ENCODE measurements at places on chromosomes 3 and 15.

DNA sequence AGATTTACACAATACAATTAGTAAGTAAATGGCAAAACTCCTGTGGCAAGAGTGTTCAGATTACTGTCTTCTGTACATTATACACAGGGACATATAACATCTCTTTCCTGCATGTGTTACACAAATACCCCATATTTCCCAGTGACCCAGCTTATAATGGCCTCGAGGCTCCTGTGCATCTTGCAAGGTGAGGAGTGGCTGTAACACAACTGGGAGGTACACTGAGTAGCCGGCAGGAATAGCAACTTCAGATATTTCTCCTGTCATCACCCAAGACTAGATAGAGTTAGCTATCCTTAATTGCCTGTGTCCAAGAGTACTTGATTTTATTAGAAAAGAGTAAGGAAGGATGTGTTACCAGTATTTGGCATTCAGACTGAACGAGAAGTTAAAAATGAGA is 5.6 kb downstream of the GMPS start:
- no peak for DNase-seq

GRCh38 chr3:102979682-102980354 is 545.0 kb downstream of the ZPLD1 start:
- no peak for DNase-seq

DNA sequence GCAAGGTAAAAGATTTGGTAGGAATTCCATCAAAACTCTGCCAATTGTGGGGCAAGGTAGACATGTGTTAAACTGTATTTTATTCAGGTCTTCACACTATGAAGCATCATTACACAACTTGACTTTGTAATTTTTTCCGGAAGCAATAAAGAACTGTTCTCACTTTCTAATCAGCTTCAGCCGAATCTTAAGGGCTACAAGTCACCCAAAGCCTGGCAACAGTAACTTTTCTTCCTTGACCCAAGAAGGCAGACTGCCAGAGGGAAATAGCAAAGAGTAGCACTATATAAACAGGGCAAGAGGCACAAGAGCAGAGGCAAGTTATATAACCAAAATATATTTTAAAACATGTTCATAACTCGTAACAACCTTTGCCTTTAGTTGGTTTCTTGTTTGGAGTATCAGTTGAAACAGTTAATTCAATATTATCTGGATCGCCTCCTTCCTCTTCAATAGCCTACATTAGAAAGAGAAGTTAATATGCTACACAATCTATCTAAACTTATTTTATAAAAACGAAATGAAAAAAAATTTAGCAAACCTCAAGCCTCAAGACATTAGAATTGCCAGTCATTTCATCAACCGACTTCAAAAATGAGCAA is 1.4 kb downstream of the SLTM start:
- no peak for DNase-seq

GRCh38 chr3:72756900-72757299 is 91.3 kb downstream of the SHQ1 start:
- DNase-seq: peak; percentile 24

DNA sequence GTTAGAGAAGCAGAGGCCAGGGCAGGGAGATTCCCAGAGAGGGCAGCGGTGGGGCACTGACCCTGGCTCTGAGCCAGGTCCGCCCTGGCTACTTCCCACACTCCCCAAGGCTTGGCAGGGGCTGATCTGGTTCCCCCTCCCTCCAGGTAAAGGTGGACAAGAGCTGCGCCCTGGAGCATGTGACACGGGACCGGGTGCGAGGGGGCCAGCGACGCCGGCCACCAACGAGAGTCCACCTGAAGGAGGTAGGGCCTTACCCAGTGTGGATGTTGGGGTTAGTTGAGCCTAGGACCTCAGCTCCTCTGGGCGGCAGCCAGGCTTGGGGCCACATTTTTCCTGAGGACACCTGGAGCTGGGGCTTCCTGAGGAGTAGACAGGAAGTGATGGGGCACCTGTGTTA is 19.6 kb downstream of the PLEKHO2 start:
- DNase-seq: no peak

GRCh38 chr15:70212963-70213315 is 115.2 kb upstream of the TLE3 start:
- no peak for DNase-seq

GRCh38 chr3:111112913-111113312 is 41.3 kb downstream of the NECTIN3 start:
- DNase-seq: no peak

GRCh38 chr3:194261581-194262063 is 89.5 kb downstream of the CPN2 start:
- DNase-seq: no peak

DNA sequence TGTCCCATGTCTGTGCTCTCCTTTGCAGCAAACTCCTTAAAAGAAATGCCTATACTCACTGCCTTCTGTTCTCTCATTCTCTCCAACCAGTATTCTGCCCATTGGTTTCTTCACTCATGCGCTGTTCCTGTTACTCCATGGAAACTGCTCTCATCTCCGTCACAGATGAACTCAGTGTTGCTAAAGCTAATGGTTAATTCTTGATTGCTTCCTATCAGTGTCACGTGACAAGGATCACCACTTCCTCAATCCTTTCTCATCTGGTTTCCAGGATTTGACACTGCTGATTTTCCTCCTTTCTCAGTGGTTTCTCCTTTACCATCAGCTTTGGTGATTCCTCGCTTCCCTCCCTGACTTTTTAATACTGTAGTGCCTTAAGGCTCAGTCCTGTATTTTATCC is 2.6 kb downstream of the DPH3 start:
- no peak for DNase-seq

- DNase-seq: no peak
Observed at GRCh38 chr3:128279601-128279880, 126.3 kb downstream of the EEFSEC start.

DNA sequence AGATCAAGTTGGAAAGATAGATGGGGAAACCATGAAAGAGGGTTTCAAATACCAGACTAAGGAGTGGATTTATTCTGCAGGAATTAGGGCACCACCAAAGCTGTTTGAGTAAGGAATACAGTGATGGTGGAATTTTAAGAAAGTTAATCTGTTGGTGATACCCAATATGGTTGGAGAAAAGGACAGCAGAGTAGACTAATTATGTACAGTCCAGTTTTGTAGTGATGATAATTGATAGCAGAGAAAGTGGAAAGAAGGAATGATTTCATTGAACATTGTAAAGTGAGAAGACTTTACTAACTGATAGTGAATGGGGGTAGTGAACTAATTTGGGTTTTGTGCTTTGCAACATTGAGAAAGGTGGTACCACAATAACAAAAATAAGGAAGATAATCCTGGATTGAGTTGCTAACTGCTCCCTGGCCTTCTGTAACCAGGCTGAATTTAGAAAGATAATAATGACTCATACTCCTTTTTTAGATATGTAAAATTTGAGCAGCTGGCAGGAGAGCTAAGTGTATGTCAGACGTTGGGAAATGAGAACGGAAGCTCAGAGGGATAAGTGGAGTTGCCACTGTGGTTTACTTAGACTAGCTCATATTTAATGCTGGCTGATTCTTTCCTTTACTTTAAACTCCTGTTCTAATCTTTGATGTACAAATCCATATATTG is 16.9 kb downstream of the TCAIM start:
- no peak for DNase-seq

DNA sequence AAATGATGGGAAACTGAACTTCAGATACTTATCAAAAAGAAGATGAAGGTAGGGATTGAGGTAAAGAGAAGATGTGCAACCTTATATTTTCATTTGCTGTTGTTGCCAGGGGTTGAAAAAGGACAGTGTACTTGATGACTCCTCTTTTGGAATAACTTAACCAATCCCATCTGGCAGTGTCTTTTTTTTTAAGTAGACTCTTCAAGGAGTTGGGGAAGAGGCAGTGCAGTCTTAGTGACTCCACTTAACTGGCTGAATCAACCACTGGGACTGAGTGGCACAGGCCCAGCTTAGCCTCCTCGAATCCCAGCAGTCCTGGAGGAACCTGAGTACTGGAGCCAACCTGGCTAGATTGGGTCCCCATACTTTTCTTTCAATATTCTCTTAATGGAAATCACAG is 27.3 kb upstream of the FILIP1L start:
- no peak for DNase-seq

DNA sequence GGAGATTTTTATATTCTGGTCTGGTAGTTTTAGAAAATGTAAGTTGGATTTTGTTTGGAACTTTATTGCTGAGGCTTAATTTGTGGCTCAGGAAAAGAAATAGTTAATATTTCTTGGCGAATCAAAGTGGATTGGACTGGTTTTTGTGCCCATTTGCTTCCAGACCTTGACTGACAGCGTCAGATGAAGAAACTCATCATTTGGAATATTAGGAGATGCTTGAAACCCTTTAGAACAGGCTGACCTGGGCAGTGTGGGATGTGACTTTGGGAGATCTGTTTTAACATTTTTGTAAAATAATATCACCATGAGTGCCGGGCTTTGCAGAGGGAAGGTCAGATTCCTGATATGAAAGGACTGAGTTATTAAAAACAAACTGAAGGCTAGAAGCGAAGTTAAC is 83.0 kb downstream of the AAGAB start:
- no peak for DNase-seq

DNA sequence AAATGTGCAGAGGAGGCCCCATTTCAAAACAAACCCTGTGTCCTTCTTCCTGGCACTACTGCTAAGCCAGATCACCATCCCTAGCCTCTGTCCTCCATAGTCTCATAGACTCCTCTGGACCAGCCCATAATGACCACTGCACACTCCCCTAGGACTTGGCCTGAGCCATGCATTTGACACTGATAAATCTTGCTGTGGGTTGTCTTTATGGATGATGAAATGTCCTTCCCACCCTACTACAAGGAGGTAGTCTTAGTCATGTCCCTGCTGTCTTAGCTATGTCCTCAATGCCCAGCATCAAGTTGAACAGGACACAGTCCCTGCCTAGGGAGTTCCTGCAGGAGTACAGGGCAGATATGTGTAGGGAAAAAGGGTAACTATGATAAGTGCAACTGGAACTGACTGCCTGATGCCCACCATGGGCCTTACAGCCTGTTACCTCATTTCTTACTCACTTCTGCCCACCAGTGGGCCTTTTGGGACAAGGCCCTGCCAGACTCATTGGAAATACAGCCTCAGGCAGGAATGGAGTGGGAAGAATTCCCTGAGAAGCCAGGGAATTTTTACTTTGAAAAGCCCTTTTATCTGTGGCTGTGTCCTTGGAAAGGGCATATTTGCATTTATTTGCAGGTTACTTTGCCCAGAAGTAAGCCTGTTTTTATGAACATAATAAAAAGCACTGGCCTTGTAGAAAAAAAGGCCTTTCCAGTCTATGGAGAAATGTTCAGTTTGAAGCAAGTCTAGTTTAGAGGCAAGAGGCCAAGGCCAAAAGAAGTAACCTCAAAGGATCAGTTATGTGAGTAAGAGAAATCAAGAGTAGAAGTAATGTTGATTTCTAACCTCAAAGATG is 199.6 kb upstream of the EIF1B start:
- no peak for DNase-seq

- no peak for DNase-seq
Observed at GRCh38 chr15:56763141-56763895, 30.0 kb upstream of the ZNF280D start.

DNA sequence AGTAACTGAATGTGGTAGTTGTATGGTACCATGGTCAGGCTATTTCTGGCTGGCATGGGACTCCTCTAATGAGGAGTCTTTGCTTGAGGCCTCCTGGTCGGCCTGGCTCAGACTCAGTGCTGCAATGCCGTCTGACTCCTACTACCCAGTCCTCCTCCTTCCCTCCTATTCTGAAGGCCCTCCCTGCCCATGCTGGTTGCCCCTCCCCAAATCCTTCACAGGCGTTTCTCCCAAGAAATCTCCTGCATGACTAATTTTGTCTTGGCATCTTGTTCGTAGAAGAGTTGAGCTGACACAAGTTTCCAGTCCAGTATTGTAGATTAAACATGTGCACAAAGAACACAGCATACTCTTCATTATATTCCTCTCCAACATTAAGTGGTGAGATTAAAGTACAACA is 115.5 kb downstream of the NFKBIZ start:
- DNase-seq: no peak

DNA sequence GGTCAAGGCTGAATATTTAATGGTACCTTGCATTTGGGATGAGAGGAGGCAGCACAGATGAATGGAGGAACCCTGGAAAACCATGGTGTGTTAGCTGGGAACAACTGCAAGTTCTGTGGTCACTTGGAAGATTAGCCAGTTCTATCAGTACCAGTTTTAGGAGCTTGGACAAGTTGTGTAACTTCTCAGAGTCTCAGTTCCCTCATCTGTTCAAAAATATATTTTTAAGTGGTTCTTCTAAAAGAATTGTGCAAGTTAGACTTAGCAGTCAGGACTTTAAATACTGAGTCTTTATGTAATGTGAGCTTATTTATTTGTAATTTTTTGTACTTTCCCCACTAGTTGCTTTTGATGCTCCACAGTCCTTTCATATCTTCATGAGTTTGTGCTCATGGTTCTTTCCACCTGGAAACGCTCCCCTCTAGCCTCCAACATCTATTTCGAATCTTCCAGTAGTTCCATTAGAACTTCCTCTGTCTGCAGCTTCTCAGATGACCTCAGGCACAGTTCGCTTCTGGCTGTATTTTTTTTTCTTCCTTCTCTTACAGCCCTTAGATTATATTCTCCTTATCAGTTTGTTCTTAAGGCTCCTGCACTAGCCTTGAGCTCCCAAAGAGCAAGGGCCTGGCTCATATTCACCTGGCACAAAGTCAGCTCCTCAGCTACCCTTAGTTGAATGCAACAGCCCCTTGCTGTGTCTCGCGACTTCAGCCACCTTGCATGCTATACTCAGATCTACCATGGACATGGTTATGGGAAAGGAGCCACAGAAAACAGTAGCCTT is 27.1 kb downstream of the ITPR1 start:
- no peak for DNase-seq

- peak; percentile 64 for DNase-seq
Observed at GRCh38 chr15:76994001-76994400, 925 bp upstream of the PSTPIP1 start.

- no peak for DNase-seq
Observed at GRCh38 chr3:190122198-190122771, 1.6 kb upstream of the P3H2 start.

- DNase-seq: no peak
Observed at GRCh38 chr3:37024092-37024491, 30.8 kb downstream of the MLH1 start.

DNA sequence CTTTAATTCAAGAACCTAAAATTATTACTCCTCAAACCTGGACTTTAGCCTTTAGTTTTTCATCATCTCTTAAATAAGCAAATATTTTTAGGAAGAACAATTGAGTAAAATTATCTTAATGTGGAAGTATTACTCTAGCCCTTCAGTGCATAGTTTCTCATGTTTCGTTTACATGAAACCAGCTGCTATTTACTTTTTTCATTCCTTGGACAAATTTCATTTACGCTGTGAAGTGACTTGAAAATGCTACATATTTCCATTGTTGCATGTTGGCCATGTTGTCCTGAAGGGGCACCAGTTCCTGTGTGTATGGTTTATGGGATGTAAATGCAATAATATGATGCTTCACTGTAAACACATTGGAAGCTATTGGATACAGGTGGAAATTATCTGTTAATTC is 49.9 kb downstream of the SLC25A26 start:
- DNase-seq: no peak

- no peak for DNase-seq
Observed at GRCh38 chr3:192433704-192434103, 293.6 kb downstream of the FGF12 start.

- no peak for DNase-seq
Observed at GRCh38 chr15:44710236-44711095, 657 bp downstream of the PATL2 start.

Measured in stimulated activated CD4-positive, alpha-beta T cell treated with anti-CD3 and anti-CD28 coated beads, Interleukin-4, amount 100 ng/mL, for 24 hours (primary cell).